ENCODE measurements at places on chromosomes 4 and X.

DNA sequence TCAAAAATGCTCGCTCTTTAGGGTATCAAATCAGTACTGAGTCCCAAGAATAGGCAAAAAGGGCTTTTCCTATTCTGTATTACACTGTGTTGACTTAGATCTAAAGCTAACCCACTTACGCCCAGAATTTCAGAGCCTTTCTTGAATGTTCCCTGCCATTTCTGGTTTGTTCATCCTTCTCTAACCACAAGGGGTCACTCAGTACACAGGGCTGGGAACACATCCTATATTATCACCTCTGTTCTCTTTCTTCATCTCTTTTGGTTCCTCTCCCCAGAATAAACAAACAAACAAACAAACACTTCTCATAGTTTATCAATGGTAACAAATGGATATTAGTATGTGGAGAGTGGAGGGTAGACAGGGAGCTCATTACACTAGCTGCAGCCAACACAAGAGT lies 25.5 kb upstream of the MORC4 start:
- DNase-seq, result no peak

DNA sequence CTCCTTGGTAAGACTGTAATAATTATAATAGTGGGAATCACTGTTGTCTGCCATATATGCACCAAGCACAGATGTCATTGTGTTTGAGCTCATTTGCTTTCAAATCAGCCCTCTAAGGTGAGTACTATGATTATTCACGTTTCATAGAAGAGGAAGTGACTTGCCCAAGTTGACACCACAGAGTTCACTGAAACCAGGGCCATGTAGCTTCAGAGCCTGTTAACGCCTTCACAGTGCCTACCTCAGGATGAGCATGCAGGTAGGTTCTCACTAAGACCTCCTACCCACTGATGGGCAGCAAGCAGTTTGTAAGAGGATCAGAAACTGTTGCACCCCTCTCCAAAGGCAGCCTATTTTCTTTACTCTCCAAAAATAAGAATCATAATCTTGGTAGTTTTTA lies 27.4 kb downstream of the TMPRSS11A start:
- DNase-seq, result no peak

DNA sequence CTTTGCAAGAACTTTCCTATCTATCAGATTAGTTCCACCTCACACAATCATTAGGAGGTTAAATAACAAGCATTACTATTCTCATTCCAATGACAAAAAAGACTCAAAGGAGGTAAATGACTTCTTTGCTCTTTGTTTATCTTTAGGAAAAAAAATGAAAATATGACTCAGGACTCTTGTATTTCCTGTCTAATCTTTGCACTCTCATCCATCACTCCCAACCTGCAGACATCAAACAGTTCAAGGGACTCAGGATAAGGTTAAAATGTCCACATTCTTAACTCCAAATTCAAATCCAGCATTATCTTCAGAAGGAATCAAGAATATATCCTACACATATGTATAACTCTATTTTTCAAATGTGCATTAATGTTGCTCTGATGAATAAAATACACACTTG lies 139.6 kb downstream of the UNC5C start:
- no peak for DNase-seq

- no peak for DNase-seq
These were observed 5.3 kb downstream of the KIT start for GRCh38 chr4:54662901-54663585.

- no peak for DNase-seq
These were observed 203.3 kb upstream of the EMCN start for GRCh38 chr4:100721077-100721476.

GRCh38 chr4:121734571-121734970 lies 30.4 kb downstream of the SMIM43 start:
- DNase-seq, result no peak

GRCh38 chrX:133921764-133922389 lies 63.5 kb downstream of the GPC3 start:
- no peak for DNase-seq

GRCh38 chrX:47723689-47724088 lies 64.7 kb upstream of the UXT start:
- DNase-seq, result no peak

DNA sequence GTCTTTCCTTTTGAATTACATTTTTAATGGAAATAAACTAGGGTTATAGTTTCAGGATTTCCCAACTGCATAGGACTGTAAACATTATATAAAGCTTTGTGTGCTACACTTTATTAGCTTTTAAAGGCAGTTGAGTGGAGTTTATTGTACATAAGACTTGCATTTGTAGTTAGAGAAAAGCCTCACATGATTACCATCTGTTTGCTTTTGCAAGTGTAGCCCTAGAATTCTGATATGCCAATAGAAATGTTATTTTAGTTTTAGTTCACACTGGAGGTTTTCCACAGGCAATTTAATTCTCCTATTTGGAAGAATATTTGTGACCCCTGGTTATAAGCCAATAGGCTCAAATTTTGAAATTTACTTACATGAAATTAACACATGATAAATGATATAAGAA lies 41.3 kb upstream of the ANK2 start:
- DNase-seq, result no peak

- no peak for DNase-seq
These were observed 47.7 kb downstream of the DDX3X start for GRCh38 chrX:41381685-41382084.

- DNase-seq, result no peak
These were observed 796.7 kb downstream of the RAPGEF2 start for GRCh38 chr4:159899596-159899995.

- no peak for DNase-seq
These were observed 18.5 kb downstream of the CNOT6L start for GRCh38 chr4:77800483-77801259.

DNA sequence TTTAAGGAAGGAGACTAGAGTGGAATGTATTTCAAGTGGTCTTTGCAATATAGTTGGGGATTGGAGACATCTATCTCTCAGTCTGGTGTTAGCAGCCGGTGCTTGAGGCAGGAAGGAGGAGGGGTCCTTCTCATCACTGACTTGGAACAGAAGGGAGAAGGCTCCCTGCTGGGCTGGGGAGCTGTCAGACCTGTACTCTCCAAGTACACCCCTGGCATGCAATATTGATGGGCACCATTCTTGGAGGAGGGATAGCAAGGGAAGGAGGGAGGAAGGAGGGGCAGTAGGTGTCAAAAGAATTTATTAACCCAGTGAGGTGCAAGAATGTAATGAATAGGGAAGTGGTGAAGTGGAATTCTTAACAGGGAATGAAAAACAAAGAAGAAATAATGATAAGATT lies 338.8 kb downstream of the UNC5C start:
- no peak for DNase-seq

DNA sequence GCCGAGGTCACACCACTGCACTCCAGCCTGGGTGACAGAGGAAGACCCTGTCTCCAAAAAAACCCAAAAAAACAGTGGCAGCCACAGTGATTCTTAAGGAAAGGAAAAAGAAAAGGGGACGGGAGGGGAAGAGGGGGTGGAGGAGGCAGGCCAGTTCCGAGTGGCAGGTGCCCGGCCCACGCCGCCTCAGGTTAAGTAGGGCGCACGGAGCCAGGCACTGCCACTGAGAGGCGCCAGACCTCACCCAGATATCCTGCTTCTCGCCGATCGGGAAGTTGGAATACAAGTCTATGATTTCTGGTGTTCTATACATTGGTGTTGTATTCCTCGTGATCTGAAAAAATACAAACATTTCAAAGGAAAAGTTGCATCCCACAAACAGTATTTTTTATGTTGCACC lies 35.9 kb downstream of the GAK start:
- no peak for DNase-seq

DNA sequence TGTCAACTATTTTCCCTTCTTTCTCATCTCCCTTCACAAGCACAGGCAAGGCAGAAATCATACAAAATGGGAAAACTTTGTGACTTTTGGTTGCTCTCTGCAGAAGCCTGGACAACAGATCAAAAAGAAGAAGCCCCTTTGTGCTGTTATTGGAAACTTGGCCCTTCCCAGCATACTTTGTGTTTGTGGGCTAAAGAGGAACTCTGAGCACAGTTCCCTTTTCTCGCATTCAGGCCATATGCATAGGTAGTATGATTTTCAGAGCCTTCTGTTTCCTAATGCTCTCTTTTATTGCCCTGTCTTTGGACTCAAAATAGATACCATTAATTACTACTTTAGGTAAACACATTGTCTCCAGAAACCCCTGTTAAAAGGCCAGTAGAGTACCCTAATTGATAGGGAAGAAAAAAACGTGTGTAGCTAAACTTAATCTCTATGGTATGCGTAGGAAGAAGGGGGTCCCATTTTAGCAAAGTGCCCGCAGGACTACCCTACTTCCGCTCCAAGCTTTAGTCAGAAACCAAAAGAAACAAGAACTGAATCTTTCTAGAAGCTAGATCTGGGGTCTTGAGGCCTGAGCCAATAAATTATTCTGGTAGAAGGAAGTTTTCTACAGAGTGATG lies 26.6 kb downstream of the VSIG4 start:
- no peak for DNase-seq

DNA sequence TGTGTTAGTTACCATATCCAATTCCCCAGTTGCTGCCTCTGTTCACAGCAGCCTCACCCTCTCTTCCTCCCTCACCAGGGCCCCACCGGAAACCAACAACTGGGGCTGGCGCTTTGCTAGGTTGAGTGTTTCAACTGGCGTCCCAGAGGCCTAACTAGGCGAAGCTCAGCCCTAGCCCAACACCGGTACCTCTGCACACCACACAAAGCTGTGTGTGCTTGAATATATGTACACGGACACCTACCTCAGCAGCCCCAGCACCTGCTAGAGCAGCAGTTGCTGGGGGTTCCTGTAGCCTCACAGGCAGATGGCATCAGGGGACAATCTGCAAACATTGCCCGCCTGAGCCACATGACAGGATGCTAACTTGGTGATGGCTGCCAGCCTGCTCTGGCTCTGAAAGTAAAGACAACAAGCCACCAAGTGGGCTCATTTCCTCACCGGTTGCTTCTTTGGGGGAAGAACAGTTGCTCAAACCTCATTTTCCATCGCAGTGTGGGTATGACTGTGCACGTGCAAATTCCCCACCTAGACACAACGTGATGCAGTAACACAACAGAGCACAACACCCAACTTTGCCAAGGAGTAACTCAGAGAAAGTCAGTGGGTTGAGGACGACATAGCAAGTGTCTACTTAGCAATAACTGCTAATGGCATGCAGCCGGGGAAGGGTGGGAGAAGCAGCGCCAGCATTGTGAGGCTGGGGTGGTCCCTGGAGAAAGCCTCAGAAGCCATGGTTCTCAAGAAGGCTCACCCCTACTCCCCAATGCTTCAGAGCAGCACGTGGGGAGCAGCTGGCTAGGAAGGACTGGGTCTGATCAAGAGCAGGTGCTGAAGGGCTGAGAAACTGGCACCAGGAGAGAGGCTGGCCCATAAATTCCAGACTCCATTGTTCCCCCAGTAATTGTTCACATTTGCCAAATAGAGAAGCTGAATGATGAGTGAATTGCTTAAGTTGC lies 139.5 kb downstream of the SH3KBP1 start:
- no peak for DNase-seq

DNA sequence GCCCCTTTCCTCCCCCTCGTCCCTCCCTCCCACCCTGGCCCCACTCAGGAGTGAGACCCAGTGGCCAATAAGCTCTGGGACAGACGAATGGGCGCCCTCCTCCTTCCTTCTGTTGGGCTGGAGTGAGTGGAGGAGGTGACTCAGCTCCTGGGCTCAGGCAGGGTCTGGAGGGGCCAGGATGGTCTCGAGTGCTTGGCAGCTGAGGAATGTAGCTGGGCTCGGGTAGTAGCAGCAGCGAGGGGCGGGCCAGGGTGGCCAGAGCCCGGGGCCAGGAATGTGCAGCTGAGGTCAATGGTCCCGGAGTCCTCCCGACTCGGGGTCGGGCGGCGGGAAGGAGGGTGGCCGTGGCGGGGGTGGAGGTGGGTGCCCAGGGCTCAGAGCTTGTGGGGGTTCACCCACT lies 15.0 kb downstream of the G6PD start:
- no peak for DNase-seq

DNA sequence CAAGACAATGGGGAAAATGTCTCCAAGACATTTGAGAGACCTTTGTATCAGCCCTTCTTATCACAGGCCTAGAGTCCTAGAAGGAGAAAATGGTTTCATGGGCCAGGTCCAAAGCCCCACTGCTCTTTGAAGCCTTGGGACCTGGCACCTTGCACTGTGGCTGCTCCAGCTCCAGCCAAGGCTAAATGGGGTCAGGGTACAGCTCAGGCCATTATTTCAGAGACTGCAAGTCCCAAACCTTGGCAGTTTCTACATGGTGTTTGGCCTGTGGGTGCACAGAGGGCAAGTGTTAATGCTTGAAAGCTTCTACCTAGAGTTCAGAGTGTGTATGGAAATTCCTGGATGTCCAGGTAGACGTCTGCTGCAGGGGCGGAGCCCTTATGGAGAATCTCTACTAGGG lies 28.5 kb downstream of the SHROOM3 start:
- DNase-seq, result no peak

DNA sequence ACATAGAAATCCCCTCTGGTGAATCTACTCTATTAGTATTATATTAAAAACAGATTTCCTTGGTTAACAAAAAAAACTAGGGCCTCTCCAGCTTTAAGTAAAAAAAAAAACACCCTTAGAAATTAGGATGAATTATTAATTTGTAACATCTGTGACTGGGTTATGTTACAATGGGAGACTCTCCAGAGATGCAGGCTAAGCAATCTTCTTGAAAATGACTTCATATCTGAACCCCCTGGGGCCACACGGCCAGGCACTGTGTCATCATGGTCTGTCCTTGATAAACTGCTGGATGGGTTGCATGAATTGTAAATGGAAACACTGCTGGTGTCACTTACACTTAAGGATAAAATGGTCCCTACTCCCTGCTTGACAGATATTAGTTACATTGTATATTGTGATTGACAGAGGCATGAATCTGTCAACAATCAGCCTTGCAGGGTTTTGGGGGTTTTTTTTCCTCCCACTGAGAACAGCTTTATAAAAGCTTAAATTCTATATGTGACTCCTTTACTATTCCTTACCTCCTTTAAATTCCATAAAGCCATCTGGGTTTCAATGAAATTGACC lies 49.1 kb downstream of the PRKG2 start:
- no peak for DNase-seq

- DNase-seq, result no peak
These were observed 89.0 kb downstream of the SPRY1 start for GRCh38 chr4:123485601-123486000.

DNA sequence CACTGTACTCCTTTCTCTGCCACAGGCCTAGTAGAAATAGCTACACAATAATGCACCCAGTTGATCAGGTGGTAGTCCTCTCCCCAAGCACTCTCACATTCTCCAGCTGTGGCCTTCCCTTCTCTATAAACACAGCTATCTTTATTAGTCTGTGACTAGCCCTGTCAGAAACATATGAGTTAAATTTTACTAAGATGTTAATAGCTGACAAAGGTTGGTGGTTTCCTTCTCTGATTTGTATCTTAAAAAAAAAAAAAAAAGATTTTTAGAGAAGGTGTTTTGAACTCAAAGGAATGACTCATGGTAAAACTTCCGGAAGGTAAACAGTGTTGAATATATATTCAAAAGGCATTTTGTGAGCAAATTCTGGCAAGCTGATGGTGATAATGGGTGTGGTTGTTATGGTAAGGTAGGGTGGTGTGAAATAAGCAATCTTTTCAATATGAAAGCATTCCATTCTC lies 327.4 kb downstream of the PPP3CA start:
- no peak for DNase-seq

DNA sequence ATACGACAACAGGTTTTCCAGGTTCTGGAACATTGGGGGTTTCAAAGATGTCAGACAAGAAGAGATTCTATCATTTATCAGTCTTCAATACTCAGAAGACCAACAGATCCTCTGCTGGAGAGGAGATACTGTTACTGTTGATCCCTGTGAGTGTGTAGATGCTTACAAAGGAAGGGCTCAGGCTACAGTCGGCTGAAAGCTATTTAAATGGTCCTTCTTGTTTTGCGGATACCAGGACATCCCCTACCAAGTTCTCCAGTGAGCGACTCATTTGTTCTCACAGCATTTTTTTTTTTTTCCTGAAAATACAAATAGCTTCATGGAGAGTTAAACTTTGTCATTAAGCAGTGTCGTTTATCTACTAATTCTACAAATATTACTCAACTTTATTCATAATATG lies 201.6 kb downstream of the CAMK2D start:
- DNase-seq, result no peak
